Right ventricle myocardium inferior (tissue), 1 donor: ENCODE measurements at places on chromosomes 3 and 15.

DNA sequence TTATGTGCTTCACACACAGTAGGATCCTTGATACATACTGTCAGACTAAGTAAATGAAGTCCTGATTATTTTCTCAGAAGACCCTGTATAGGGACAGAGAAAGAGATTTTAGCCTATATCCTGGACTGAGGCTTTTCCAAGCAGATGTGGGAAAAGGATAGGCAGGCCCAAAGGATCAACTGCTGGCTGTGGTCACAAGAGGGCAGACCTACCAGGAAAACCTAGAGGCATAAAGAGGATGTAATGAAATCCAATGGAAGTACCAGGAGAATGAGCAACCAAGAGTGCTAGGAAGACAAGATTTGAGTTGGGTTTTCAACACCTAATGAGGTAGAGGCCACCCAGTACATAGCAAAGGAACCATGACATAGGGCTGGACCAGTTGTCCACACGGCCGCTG lies 23.1 kb downstream of the DCLK3 start:
- no peak for DNase-seq

DNA sequence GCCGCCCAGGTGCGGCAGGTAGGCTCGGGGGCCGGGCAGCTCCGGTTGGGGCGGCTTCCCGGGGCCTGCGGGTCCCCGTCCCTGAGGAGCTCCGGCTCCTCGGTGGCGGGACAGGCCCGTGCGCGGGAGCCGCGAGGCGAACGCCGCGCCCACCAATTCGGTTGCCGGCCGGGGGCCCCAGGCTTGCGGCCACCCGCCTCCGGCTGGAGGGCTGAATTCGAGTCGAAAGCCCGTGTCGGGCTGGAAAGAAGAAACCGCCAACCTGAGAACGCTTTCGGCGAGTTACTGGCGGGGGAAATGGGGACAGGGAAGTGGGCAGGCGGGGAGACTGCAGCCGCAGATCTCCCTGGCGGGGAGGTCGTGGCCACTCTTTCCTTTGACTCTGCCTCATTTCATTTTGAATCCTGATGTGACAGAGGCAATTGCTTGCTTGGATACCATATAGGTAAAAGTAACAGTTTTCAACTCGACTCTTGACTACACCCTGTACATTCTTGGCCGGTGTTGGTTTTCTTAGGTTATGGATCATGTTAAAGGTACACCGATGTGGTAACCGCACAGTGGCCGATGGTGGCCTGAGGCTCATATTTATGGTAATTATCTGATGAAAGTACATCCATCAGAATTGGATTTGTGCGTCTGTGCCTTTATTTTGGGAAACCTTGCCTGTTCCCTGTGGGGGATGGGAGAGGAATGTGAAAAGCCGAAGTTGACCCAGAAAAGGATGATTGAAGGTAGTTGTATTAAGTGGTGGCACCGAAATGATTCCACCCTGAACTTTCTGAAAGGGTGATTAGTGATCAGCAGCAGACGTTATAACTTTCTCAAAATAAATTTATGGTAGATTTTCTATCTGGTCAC lies 1.7 kb downstream of the B3GNT5 start:
- DNase-seq, result peak; percentile 63

- no peak for DNase-seq
These were observed 231.2 kb upstream of the CTDSPL start for GRCh38 chr3:37630441-37630840.

- DNase-seq, result no peak
These were observed 225.6 kb upstream of the ATP11B start for GRCh38 chr3:182567700-182568099.

DNA sequence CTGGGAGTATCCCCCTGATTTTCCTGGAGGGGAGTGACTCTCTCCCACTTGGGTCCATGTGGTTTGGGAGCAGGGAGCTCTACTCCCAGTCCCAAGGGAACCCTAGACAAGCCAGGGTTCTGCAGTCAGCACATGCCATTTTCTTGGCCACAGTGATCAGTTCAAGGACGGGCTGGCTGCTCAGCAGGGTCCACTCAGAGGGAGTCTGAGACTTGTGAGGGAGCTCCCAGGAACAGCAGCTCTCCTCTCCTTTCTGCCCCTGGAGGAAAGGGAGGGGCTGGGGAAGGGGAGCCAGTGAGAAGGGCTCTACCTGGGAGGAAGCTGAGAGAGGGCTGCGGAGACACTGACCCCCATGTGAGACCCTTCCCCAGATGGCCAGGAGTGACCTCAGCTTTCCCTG lies 29.1 kb upstream of the LMCD1 start:
- no peak for DNase-seq

DNA sequence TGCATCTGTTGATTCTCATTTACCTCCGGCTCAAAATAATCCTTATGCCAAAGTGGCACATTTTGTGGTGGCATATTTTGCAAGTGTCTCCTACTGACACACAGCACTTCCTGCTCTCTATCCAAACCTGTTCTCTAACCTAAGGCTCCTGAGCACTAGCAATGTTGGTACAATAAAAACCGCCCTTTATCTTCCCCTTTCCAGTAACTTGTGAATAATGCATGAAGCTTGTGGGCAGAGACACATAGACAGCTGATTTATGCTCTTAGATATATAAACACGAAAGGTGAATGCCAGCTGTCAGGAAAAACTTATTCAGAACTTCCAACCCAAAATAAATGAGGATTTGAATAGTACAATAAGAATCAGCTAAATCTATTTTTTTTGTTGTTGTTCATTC lies 34.6 kb upstream of the ARPIN start:
- no peak for DNase-seq

GRCh38 chr3:102189541-102189940 lies 245.3 kb upstream of the ZPLD1 start:
- DNase-seq, result no peak

GRCh38 chr3:184814214-184814613 lies 2.2 kb downstream of the VPS8 start:
- no peak for DNase-seq

- no peak for DNase-seq
These were observed 41.3 kb downstream of the ADAMTSL3 start for GRCh38 chr15:83695246-83695645.

DNA sequence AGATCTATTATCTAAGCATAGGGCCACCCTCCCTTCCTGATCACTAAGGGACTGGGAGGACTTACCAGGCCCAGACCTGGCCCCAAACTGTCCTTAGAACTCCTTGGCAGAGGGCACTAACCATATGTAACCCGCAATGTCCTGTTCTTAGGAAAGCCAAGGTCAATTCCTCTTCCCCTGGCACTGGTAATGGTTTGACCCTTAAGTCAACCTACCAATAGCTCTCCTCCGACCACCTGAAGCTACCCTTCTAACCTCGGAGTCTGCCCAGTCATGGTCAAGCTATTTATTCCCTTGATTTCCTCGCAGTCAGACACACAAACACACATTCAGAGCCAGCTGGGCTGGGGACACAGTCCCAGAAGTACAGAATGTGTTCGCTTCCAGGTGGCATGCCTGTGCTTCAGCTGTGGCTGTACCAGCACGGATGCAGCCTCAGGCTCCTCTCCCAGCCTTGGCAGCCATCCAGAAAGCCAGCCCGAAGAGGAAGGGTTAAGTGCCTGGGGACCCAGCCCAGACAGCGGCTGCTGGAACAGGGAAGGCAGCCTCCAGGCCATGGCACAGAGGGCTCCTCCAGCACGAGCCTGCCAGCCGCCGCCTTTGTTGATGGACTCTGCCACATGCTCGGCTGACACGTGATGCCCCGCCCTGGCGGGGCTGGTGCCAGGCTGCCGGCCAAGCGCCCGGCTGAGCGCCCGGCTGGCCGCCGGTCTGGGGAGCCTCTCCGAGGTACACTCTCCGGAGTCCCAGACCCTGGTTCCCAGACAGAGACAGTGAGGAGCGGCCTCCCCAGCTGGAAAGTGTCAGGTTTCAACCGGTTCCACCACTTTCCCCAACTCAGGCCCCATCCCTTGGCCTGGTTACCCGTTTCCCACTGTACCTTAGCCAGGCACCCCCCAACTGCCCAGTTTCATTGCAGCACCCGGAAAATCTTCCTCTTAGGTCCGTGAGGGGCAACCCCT lies 5.5 kb downstream of the BMF start:
- DNase-seq, result peak; percentile 87

DNA sequence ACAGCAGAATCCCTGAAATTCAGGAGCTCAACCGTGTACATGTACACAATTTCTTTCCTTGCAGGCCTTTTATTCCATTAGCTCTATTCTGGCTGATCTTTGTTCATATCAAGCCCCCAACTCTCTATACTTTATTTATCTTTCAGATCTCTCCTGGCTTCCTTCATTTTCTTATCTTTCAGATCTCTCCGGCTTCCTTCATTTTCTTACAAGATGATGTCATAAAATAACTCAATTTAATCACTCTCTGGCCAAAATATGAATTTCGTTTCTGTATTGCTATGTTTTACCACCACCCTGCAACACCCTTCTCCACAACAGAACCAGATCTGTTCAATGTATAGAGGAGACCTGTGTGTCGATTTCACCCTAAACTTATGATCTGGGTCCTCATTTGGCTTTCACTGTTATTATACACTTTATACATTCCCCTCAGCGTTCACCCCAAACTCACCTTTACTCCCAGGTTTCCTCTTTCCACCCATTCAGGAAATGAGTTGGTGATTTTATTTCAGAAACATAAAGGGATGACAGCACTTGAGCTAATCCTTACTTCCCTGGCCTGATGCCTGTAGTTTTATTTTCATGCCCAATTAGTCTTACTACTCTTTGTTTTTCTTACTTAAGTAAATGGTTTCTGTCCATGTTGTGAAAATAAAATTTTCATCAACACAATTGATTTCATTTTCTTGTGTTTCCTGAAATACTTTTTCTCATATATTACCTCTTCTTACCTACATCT lies 195.5 kb downstream of the BCHE start:
- DNase-seq, result no peak
